Activated CD8-positive, alpha-beta memory T cell treated with anti-CD3 and anti-CD28 coated beads for 4 hours (primary cell): ENCODE measurements at places on chromosomes 4 and X.

DNA sequence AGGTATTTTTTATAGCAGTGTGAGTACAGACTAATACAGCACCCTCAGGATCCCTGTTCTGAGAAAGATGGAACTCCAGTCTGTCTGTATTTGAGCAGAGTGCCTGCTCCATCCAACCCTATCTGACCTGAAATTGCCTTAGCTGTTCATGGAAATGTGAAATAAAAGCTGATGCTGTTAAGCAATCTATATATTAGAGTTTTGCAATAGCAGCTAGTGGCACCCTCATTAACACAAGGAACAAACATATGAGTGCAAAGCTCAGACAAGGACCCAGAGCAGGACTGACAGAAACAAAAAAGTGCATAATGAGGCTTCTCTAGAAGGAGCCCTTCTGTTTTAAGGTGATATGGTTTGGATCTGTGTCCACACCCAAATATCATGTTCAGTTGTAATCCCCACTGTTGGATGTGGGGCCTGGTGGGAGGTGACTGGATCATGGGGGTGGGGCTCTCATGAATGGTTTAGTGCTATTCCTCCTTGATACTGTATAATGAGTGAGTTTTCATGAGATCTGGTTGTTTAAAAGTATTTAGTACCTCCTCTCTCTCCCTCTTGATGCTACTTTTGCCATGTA is 272.9 kb upstream of the KLF3 start:
- no peak for DNase-seq

GRCh38 chr4:5878359-5878758 is 14.5 kb downstream of the CRMP1 start:
- DNase-seq: no peak

DNA sequence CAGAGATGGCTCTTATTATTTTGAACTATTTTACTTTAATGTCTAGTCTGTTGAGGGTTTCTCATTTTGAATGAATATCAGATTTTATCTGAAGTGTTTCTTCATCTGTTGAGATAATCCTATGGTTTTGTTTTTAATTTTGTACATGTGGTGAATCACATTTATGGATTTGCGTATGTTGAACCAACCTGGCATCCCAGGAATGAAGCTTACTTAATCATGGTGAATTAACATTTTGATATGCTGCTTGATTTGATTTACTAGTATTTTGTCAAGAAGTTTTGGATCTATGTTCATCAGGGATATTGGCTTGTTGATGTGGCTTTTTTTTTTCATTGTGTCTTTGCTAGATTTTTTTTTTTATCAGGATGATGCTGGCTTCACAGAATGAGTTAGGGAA is 2390.9 kb downstream of the PCDH7 start:
- no peak for DNase-seq

DNA sequence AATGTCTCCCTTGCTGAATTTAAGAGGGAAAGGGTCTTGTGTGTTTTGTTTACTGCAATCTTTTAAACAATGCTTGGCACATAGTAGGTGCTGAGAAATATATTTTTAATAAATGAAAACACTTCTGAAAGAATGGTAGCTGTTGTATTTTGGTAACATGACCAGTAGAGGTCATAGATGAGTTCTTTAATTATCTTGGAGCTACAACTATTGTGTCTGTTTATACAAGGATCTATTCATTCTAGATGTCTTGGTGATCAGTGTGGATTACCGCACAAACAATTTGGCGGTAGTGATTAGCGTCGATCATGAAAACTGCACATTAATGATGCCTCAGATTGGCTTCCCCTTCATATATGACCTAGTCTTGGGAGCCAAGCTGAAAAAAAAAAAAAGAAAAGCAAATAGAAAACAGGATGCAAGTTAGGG is 21.4 kb upstream of the SCRG1 start:
- DNase-seq: no peak

- no peak for DNase-seq
Measured at GRCh38 chr4:81491943-81492342, 20.2 kb upstream of the RASGEF1B start.

DNA sequence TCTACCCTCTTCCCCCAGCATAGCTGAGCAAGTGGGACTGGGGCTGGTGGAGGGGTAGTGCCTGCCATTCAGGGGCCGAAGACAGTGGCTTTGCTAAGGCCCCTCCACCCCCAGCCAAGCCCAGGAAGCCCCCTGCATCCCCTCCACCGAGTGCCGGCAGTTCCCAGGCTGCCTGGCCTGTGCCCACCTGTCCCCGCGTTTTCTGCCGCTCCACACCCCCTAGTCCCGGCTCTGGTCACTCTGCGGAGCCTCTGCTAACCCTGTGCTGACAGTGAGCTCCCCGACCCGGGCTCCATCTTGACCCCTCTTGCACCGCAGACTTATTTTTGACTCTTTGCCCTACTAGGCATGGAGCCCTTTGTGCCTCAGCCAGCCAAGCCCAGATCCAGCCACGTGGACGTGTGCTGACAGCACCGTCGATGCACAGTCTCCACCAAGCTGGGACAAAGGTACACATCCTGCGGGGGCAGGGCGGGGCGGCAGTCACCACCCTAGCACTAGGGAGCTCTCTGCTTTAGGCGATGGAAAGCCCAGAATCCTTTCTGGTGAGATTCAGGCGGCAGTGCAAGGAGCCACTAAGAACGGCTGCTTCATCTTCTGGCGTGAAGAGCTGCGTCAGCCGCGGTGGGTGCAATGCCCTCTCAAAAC is 96.6 kb downstream of the PHKA2 start:
- DNase-seq: no peak

GRCh38 chr4:53281438-53281837 is 84.4 kb downstream of the SCFD2 start:
- no peak for DNase-seq

DNA sequence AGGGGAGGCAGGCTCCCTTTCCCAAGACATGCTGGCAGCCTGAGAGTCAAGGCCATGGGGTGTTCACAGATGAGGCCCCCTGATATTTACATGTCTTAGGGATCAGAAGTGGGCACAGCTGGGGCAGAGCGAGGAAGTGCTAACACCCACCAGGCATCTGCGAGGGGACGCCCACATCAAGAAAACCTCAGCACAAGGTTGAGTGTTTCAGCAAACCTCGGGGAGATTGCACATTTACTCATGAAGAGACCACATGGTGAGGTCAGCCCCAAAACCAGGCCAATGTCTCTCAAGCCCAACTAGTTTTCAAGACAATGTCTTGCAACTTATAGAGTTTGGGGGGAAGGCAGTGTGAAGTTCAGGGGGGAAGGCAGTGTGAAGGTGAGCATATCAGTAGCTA is 55.2 kb downstream of the CLNK start:
- DNase-seq: no peak

DNA sequence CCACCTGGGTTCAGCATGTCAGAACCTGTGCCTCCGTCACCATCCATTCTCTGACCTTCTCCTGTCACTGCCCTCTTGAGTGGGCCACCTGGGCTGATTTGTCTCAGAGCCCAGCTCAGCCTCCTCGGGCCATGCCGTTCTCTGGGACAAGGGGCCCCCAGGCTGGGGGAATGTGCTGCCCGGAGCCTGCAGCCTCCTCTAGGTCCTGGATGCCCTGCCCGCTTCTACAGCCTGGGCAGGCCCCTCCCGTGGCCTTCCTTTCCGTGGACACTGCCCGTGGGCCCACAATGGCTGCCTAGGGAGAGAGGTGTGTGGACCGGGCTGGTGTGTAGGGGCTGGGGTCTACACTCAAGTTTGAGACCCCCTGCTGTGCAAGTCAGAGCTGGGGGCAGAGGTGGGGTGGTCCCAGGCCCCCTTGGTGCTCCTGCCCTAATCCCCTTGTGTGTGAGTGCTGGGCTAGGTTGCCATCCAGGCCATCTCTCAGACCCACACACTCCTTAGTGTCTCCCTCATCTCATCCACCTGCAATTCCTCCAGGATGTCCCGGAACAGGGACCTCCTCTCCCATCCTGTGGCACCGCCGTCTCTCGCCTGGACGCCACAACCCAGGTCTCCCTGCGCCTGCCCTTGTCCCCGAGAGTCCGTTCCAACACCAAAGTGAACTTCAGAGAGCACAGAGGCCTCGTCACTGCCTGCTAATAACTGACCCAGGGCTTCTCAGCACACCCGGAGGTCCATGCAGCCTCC is 12.4 kb downstream of the PSAPL1 start:
- DNase-seq: no peak

DNA sequence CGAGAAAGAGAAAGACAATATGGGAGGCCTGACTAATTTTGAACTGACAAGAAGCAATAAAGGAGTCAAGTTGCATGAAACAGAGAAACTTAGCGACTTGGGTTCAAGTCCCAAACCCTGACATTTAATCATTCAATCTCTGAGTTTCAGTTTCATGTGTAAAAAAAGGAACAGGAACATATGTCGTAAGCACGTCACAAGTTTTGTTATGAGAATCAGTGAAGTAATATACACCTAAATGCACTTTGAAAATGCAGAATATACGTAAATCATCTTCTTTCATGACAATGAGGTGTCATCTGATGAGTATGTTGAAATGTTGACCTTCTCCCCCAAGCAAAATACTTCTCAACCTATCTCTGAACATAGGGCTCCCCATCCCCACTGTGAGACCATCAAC is 10.4 kb downstream of the ACOT9 start:
- DNase-seq: no peak

- no peak for DNase-seq
Measured at GRCh38 chrX:131595120-131595519, 51.2 kb downstream of the OR13H1 start.

DNA sequence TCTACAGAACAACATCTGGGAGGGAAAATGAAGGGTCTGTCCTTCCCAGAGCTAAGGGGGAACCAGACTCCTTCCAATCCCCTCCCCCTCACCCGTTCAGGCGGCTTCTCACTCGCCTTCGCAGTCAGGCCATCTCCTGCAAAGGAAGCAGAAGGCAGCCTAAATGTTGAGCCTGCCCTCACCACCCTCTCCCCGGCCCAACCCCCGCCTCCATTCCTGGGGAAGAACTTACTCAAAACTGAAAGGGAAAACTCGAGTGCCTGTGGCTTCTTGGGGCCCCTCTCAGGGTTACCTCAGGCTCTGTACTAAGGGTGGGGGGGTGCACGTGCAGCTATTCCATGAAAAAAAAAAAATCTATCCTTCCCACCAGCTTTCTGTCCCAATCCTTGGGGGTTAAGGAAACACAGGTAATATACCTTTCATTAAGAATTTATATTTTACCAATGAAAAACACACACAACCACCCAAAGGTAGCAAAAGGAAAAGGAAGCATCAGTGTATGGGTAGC is 2.4 kb downstream of the ZMYM3 start:
- DNase-seq: no peak

DNA sequence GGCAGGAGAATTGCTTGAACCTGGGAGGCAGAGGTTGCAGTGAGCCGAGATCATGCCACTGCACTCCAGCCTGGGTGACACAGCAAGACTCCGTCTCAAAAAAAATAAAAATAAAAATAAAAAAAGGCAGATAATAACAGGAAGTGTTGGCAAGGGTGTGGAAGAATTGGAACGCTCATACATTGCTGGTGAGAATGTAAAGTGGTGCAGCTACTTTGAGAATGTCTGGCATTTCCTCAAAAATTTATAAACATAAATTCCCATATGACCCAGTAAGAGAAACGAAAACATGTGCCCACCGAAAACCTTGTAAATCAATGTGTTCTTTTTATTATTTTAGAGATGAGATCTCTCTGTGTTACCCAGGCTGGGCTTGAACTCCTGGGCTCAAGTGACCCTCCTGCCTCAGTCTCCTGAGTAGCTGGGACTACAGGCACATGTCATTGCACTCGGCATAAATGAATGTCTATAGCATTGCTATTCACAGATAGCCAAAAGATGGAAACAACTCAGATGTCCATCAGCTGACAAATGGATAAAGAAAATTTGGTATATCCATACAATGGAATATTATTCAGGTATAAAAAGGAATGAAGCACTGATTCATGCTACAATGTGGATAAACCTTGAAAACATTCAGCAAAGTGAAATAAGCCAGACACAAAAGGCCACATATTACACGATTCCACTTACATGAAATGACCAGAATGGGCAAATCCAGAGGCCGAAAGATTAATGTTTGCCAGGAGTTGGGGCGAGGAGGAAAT is 63.7 kb upstream of the PLAC1 start:
- DNase-seq: no peak

GRCh38 chr4:144799486-144799885 is 153.5 kb downstream of the HHIP start:
- no peak for DNase-seq

DNA sequence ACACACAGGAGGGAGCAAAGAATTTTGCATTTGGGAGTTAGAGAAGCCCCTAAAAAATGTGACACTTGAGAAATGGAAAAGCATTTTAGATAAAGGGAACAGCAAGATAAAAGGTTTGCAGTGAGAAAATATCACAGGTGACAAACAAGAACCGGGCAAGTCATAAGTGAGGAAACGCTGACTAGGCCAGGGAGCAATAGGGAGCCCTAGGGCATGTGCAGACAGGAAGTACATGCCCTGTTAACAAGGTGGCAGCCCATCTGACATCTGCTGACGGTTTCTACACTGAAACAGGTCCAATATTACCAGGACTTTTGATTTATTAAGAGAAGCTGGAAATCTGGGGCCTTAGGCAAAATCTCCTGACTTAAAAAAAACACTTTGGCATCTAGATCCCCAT is 4.0 kb upstream of the IL13RA1 start:
- no peak for DNase-seq

GRCh38 chr4:72377491-72378194 is 191.4 kb downstream of the ADAMTS3 start:
- DNase-seq: no peak

GRCh38 chrX:104803219-104803618 is 237.2 kb downstream of the IL1RAPL2 start:
- no peak for DNase-seq

DNA sequence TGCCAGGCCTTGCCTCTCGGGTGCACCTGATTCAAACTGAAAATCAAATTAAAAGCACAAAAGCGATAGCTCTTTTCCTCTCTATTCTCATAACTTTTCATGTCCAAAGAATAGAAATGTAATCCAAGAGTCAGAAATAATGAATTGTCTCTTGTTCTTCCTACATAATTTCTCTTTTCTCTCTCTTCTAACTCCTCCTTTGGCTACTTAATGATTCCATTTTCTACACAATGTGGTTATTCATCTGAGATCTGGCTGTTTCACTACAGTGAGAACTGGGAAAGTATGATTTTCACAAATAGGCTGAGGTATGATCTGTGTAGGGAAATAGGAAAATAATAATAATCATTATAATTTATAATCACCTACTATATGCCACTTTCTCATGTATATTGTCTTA is 703.5 kb downstream of the PDHA2 start:
- no peak for DNase-seq

DNA sequence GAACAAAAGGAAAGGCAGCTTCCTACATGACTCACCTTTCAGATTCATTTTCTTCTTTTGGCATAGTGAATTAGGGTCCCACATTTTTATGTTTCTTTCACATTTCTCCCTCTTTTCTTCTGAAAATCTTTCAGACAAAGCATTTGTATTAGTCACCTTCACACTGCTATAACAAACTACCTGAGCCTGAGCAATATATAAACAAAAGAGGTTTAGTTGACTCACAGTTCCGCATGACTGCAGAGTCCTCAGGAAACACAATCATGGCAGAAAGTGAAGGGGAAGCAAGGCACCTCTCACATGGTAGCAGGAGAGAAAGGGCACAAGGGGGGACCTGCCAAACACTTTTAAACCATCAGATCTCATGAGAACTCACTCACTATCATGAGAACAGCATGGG is 36.9 kb downstream of the MAGEA9 start:
- DNase-seq: no peak

GRCh38 chr4:81505726-81506125 is 34.0 kb upstream of the RASGEF1B start:
- no peak for DNase-seq
